Activated CD4-positive, alpha-beta memory T cell treated with anti-CD3 and anti-CD28 coated beads, Interleukin-2, amount 10 ng/mL, durations not matched to agents 7 days and 5 days (primary cell): ENCODE measurements at places on chromosomes 5 and 9. TPM values are rescaled to one million over a fixed set of nuclear protein-coding genes. Genes with fewer than 3 reads are reported as not detected.

DNA sequence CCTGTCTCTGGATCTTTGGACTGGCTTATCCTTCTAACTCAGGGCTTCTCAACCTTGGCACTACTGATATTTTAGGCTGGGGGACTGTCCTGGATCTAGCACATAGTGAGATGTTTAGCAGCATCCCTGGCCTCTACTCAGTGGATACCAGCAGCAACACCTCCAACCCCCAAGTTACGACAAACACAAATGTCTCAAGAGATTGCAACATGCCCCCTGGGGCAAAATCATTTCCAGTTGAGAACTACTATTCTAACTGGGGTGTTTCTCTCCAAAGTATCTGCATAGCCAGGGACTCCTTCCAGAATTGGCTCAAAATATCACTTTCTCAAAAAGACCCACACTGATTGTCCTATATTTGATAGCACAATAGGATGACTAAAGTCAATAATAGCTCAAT is 7.2 kb upstream of the TLR4 start:
- H3K36me3 ChIP-seq = no peaks in the 10 kb centered on the region
- no peak overlapping the region for H3K27ac ChIP-seq
- peaks cover 4% of the 10 kb centered on the region for H3K27me3 ChIP-seq
- no peaks in the 10 kb centered on the region for H3K4me1 ChIP-seq

DNA sequence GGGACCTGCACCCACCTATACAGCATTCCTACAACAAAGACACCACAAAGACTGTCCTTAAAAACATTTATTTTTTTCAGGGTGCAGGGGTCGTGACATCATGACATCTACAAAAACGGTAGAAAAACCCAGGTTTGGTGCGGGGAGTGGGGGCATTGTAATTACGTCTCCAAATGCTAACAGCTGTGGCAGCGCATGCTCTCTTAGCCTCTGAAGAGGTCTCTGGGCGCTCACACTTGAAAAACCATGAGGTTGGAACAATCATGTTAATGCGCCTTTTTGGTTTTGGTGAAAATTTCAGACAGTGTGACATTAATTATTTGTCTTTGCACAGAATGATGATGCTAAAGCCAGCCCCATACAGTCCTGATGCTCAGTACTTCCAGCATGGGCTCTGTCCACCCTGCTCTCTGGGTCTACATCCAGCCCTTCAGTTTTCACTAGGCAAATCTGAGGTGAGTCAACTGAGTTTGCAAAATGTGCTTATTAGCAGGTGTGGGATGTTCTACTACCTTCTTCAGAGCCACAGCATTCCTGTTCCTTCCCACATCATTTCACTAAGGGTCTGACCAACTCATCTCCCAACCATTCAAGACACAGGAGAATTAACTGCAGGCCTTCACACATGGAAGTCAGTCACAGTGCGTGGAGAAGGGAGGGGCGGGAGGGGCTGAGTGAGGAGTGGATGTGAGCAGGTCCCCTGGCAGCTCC is 14.1 kb downstream of the ALDH1B1 start:
- peaks cover 5% of the 10 kb centered on the region for H3K4me1 ChIP-seq
- no peaks in the 10 kb centered on the region for H3K36me3 ChIP-seq
- no peak for DNase-seq
- no peak overlapping the region for H3K4me3 ChIP-seq
- no peak overlapping the region for H3K27ac ChIP-seq

DNA sequence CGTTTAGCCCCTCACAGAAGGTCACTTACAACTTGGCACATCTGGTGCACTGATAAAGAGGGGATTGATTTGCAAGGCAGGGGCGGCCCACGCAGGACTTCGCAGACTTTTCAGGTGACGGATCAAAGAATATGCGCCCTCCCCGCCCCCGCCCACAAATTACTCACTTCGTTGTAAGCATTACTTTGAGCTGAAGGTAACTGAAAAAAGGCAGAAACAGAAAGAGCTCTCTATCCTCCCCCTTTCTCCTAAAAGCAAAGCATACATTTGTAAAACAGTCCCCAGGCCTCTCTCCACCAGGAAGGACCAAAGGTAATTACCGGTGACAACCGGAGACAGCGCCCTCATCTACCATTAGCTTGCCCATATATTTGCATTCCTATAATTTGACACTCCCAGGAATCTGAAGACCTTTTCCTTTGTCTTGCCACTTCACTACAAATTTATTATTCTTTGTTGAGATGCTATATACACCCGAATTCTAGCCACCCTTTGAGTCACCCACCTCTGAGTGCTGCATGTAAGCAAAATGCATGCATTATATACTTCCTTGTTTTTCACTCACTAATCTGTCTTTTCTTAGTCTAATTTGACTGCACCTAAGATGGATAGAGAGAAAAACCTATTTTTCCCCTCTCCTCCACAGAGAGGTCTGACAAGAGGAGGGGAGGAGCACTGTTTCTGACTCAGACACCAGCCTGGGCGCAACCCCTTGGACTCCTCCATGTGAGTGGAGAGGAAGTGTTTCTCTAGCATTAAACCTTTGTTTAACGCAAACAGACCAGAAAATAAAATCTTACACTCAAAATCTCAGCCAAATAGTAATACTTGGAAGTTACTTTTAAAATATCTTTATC is 74.7 kb upstream of the SPIN1 start:
- peaks cover 36% of the 10 kb centered on the region for H3K4me1 ChIP-seq
- H3K27ac ChIP-seq = no peak overlapping the region
- no peak overlapping the region for H3K4me3 ChIP-seq
- no peaks in the 10 kb centered on the region for H3K36me3 ChIP-seq

The CPEB4 gene
- total RNA-seq = 17.3 TPM

- no peak for DNase-seq
- H3K27me3 ChIP-seq = no peaks in the 10 kb centered on the region
- no peaks in the 10 kb centered on the region for H3K36me3 ChIP-seq
- no peak overlapping the region for H3K4me3 ChIP-seq
- H3K27ac ChIP-seq = no peak overlapping the region
Observed at GRCh38 chr5:161095953-161096352, 243.9 kb upstream of the ATP10B start.

The ADCY2 gene
- not detected for total RNA-seq

The STC2 gene
- 21.3 TPM for total RNA-seq

DNA sequence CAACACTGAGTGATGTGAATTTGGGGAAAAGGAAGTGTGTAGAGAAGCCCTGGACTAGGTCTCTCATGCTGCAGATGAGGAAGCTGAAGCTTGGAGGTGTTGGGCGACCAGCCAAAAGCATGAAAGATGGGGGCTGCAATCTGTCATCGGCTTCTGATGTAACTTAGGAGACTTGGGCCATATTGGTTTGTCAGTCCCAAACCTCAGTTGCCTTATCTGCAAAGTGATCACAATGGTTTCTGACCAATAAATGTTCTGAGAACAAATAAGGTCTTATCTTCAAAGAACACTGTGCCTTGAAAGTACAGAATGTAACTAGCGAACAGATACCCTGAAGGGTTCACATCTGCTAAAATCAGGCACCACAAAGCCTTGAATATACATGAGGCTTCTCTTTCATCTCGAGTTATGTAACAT is 198.4 kb upstream of the NR3C1 start:
- H3K4me1 ChIP-seq = peaks cover 45% of the 10 kb centered on the region
- peaks cover 37% of the 10 kb centered on the region for H3K36me3 ChIP-seq
- no peak overlapping the region for H3K4me3 ChIP-seq
- DNase-seq = no peak
- H3K27ac ChIP-seq = no peak overlapping the region

DNA sequence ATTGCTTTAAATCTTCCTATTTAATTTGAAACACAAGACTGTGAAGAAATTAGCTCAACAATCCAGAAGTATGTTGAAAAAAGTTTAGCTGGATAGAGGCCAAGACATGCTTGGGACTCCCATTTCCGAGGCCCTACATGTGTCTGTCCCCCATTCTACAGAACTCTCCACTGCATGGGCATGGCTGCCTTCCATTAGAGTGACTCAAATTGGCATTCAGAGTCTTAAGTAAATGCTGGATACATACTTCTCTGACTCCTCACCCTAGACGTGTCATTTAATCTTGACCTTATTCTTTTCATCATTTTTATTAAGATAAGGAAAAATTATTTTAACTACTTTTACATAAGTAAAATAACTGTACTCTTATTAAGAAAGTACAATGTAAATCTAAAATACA is 530.4 kb upstream of the CDH9 start:
- DNase-seq = no peak
- no peak overlapping the region for H3K4me3 ChIP-seq
- no peaks in the 10 kb centered on the region for H3K4me1 ChIP-seq

- H3K4me1 ChIP-seq = peaks cover 4% of the 10 kb centered on the region
- H3K27ac ChIP-seq = no peak overlapping the region
- peaks cover 32% of the 10 kb centered on the region for H3K27me3 ChIP-seq
- peaks cover 4% of the 10 kb centered on the region for H3K36me3 ChIP-seq
- no peak for DNase-seq
- H3K4me3 ChIP-seq = no peak overlapping the region
Observed at GRCh38 chr5:7395432-7395946, 449 bp upstream of the ADCY2 start.

DNA sequence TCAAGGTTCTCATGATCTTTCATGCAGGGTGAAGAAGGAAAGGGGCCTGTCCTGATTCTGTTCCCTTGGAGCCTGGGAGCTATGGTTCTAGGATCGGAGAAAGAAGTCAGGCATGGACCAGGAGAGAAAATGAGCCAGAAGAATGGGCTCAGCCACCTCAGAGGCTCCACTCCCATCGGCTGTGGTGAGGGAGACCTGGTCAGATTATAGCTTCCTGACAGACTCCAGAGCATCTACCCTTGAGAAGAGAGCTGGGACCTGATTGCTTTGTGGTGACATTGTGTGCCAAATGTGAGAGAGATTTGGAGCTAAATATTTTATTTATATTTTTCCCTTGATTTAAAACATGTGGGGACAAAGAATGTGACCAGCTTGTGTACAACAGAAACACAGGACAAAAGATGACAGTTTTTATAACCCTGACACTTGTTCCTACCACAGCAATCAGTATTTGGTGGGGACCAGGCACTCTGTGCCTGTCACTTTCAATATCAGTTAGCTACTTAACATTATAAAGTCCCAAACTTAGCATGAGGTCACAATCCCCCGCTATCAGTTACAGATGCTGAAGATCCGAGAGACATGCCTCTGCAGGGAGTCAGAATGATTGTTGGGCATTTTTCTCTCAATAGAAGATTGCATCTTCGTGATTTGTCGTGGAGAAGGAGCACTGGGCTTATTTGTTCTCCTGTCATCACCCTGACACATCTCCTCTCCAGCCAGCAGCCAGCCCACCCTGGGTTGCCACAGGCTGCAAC is 228.3 kb upstream of the ADAMTS16 start:
- H3K27ac ChIP-seq = no peak overlapping the region
- no peaks in the 10 kb centered on the region for H3K4me1 ChIP-seq
- no peak for DNase-seq
- no peaks in the 10 kb centered on the region for H3K27me3 ChIP-seq
- H3K4me3 ChIP-seq = no peak overlapping the region

The AQP7 gene
- total RNA-seq = 0.55 TPM

DNA sequence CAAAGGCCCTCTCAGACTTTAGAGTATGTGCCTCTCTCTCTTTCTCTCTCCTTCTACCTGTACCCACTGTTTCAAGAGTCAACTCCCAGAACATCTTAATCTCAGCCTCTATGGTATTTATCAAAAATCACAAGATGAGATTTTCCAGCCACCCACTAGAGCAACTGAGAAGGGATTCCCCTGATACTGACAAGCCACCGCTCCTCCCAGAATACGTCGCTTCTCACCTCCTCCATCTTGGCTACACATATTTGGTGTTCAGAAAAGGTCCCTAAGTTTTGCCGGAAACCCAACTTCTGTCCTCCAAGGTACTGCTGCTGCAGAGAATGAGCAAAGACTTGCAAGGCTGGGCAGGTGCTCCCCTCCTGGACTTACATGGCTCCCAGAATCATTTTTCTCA is 6.1 kb downstream of the GARIN3 start:
- H3K4me3 ChIP-seq = peak overlapping the region; percentile 60
- no peaks in the 10 kb centered on the region for H3K27me3 ChIP-seq

The ZNF883 gene
- total RNA-seq = not detected

DNA sequence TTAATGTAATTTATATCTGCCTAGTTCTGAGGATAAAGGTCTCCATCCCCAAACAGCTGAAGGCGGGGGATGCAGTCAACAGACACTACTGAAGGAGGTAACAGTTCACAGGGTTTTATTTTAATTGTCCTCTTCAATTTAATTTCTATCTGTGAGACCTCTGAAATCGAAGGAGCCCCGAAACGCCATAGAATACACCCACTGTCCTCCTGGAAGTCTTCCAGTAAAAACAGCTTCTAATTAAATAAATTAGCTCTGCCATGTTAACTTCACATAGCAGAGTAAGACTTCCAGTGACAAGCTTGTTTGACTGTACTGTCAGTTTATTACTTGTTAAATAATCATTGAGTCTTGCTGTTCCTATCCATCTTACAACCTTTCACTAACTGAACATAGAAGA is 193.5 kb downstream of the SEC61B start:
- H3K27me3 ChIP-seq = peaks cover 17% of the 10 kb centered on the region
- peaks cover 9% of the 10 kb centered on the region for H3K4me1 ChIP-seq
- DNase-seq = no peak
- no peak overlapping the region for H3K4me3 ChIP-seq
- H3K36me3 ChIP-seq = no peaks in the 10 kb centered on the region

The IL5 gene
- total RNA-seq = 2.6 TPM

The IFNK gene
- total RNA-seq = not detected

DNA sequence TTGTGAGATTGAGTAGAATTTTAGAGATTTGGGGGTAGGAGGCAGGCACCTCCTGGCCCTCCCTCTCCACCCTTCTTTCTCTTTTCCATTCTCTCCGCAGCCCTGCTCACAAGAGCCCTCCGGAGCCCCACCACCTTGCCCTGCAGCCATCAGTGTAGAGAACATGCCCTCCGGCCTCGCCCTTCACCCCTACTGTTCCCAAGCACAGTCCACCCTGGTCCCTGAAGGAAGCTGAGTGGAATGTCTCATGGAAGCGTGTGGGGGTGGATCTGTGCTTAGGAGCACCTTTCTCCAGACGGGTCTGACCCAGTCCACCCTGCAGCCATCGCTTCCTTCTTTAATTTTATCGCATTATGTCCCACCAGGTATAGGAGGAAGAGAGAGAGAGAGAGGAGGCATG is 267.1 kb downstream of the NSG2 start:
- peaks cover 14% of the 10 kb centered on the region for H3K27me3 ChIP-seq
- no peak overlapping the region for H3K4me3 ChIP-seq
- H3K36me3 ChIP-seq = no peaks in the 10 kb centered on the region
- H3K4me1 ChIP-seq = peaks cover 1% of the 10 kb centered on the region
- no peak overlapping the region for H3K27ac ChIP-seq

- H3K27me3 ChIP-seq = no peaks in the 10 kb centered on the region
- H3K4me3 ChIP-seq = no peak overlapping the region
- no peak overlapping the region for H3K27ac ChIP-seq
- DNase-seq = no peak
Observed at GRCh38 chr5:2353211-2353610, 398.3 kb downstream of the IRX2 start.
